ENCODE measurements at places on chromosomes 12 and 14.

GRCh38 chr14:51307551-51307950 lies 67.5 kb downstream of the TMX1 start:
- DNase-seq = no peak
- H3K4me1 ChIP-seq = no peaks in the 10 kb centered on the region
- H3K27me3 ChIP-seq = no peaks in the 10 kb centered on the region
- no peak overlapping the region for H3K4me3 ChIP-seq
- H3K36me3 ChIP-seq = no peaks in the 10 kb centered on the region

DNA sequence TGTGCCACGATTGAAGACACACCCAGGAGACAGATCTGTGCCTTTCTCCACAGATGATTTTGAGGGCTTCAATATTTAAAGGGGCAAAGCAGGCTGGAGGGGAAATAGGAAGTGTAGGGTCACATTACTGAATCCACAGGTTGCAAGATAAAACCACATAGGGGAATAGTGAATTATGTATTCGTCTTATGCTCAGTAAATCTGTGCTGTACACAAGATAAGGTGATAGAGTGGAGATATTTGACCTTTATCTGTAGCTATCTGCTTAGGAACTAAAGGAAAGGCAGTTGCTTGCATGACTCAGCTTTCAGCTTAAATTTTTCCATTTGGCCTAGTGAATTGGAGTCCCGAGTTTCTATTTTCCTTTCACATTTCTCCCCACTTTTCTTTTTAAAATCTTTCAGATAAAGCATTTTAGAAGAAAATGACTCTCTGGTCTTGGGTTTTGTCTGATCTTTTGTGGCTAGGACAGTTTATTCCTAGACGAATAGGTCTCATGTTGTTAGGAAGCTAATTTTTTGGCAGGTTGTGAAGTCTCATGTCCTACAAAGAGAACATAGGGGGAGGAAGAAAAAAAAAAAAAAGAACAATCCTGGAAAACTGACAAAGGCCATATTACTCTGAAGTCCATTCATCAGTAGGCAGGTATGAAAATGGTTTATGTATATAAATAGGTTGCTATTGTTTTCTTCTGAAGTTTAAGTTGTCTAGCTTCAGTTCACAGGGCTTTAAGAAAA lies 55.4 kb downstream of the FBXO33 start:
- H3K27me3 ChIP-seq = no peaks in the 10 kb centered on the region
- peaks cover 2% of the 10 kb centered on the region for H3K36me3 ChIP-seq
- no peak overlapping the region for H3K27ac ChIP-seq
- no peak overlapping the region for H3K4me3 ChIP-seq

DNA sequence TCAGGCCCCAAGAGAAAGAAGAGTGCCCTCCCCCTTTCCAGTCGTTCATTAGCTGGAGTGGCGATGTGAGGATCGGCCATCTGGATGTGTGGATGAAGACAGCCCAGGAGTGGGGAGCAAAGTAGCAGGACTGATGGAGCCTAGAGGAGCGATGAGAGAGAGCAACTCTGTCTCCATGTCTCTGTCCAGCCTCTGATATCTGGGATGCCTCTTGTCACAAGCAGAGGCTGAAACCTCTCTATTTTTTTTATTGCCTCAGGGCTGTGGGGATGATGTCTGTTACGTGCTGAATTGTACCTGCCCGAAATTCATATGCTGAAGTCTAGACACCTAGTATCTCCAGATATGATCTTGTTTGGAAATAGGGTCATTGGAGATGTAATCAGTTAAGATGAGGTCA lies 2.7 kb downstream of the SERPINA11 start:
- peaks cover 11% of the 10 kb centered on the region for H3K27me3 ChIP-seq
- no peaks in the 10 kb centered on the region for H3K4me1 ChIP-seq
- no peak overlapping the region for H3K27ac ChIP-seq
- no peak for DNase-seq

GRCh38 chr12:101598483-101598882 lies 3.7 kb downstream of the MYBPC1 start:
- no peak overlapping the region for H3K27ac ChIP-seq
- no peaks in the 10 kb centered on the region for H3K36me3 ChIP-seq
- peaks cover 3% of the 10 kb centered on the region for H3K27me3 ChIP-seq
- H3K4me1 ChIP-seq = no peaks in the 10 kb centered on the region
- no peak for DNase-seq

DNA sequence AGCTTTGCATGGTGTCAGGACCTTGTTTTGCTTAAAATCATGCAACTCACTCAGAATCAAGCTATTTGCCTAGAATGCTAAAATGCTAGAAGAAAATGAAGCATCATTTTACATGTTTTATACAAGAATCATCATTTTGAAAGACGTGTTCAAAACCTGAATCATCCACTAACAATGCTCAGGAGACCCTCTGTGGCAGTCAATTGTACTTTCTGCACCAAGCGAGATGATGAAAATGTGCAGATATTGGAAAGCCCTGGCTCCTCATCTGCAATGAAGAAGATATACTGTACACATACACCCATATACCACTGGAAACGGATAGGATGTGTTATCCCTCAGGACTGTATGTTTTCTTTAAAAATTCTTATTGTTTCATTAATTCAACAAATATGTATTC lies 92.7 kb downstream of the DYRK2 start:
- no peak overlapping the region for H3K4me3 ChIP-seq
- H3K27me3 ChIP-seq = no peaks in the 10 kb centered on the region
- H3K4me1 ChIP-seq = no peaks in the 10 kb centered on the region
- DNase-seq = no peak
- no peaks in the 10 kb centered on the region for H3K36me3 ChIP-seq
- no peak overlapping the region for H3K27ac ChIP-seq

DNA sequence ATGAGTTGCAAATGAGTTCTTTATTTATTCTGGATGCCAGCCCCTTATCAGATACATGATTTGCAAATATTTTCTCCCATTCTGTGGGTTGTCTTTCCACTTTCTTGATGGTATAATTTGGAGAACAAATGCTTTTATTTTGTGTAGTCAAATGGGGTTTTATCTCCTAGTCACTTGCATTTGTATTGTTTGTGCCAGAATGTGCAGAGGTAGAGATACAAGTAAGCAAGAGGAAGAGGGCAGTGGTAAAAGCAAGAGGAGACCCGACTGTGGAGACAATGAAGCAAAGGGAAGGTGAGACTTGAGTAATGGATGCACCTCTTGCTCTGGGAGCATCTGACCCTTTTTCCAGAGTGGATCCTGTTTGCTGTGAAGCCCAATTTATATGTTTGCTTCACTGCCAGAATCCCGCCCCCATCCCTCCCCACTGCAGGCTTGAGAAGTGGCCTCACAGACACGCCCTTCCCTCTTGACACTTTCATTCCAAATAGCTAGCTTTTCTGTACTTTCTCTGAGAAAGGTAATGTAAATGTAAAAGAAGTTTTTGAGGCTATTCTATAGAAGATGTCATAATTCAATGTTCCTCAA lies 786 bp upstream of the PFKM start:
- H3K27me3 ChIP-seq = no peaks in the 10 kb centered on the region
- DNase-seq = no peak
- H3K27ac ChIP-seq = no peak overlapping the region
- peaks cover 13% of the 10 kb centered on the region for H3K4me1 ChIP-seq
- H3K4me3 ChIP-seq = no peak overlapping the region
- no peaks in the 10 kb centered on the region for H3K36me3 ChIP-seq

DNA sequence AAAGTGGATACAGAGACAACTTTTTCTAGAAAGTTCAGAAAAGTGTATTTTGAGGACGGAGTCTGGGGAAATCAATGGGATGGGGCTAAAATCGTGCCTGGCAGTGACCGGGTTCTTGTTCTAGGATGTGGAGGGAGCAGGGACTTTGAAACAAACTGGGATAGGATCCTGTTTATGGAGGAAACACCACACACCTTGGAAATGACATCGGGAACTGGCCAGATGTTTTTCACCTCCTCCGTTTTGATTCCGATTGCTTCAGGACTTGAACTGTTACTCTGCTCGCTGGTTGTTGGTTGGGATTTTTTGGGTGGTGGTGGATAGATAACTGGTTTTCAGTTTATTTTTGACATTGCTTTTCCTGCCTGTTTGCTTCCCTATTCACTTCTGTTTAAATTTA lies 506 bp downstream of the EMP1 start:
- H3K36me3 ChIP-seq = no peaks in the 10 kb centered on the region
- no peak overlapping the region for H3K27ac ChIP-seq
- peaks cover 16% of the 10 kb centered on the region for H3K4me1 ChIP-seq
- DNase-seq = no peak
- H3K4me3 ChIP-seq = peak overlapping the region; percentile 62

GRCh38 chr14:104378698-104379113 lies 200.9 kb upstream of the C14orf180 start:
- H3K4me1 ChIP-seq = no peaks in the 10 kb centered on the region
- no peak overlapping the region for H3K27ac ChIP-seq
- no peak for DNase-seq
- no peak overlapping the region for H3K4me3 ChIP-seq

DNA sequence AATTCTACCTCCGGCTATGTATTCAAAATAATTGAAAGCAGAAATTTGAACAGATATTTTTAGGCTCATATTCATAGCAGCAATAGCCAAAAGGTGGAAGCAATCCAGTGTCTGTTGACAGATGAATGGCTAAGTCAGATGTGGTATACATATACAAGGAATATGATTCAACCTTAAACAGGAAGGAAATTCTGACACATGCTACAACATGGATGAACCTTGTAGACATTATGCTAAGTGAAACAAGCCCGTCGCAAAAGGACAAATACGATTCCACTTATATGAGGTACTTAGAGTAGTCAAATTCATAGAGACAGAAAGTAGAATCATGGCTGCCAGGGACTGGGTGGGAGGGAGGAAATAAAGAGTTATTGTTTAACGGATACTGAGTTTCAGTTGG lies 331.6 kb downstream of the PCNX1 start:
- DNase-seq = no peak
- H3K27ac ChIP-seq = no peak overlapping the region
- H3K4me3 ChIP-seq = no peak overlapping the region
- H3K36me3 ChIP-seq = no peaks in the 10 kb centered on the region

GRCh38 chr12:117025481-117026151 lies 73.6 kb downstream of the TESC start:
- peak; percentile 32 for DNase-seq
- H3K36me3 ChIP-seq = peaks cover 41% of the 10 kb centered on the region
- H3K27me3 ChIP-seq = no peaks in the 10 kb centered on the region
- no peak overlapping the region for H3K4me3 ChIP-seq
- no peak overlapping the region for H3K27ac ChIP-seq

GRCh38 chr14:81051547-81051946 lies 96.1 kb downstream of the TSHR start:
- H3K27ac ChIP-seq = no peak overlapping the region
- no peaks in the 10 kb centered on the region for H3K27me3 ChIP-seq
- no peaks in the 10 kb centered on the region for H3K4me1 ChIP-seq
- H3K4me3 ChIP-seq = no peak overlapping the region
- no peak for DNase-seq
- H3K36me3 ChIP-seq = no peaks in the 10 kb centered on the region

DNA sequence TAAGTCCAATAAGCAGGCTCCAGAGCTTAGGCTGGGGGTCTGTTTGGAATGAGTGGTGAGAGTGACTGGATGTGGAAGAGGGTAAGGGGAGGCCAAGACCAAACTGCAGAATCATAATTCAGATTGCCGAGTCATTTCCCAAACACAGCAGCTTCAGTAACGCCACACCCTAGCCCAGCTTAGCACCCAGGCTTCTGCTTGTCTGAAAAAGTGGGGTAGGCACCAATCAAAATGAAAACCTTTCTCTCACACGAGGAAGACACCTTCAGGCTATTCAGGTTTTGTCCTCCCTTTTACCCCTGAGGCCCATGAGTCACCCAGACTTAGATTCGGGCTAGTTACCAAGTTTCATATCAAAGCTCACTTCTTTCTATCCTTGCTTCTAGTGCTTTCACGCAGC lies 306.1 kb downstream of the DAD1 start:
- no peak overlapping the region for H3K4me3 ChIP-seq
- H3K27me3 ChIP-seq = no peaks in the 10 kb centered on the region
- no peak for DNase-seq
- no peaks in the 10 kb centered on the region for H3K4me1 ChIP-seq
- H3K27ac ChIP-seq = no peak overlapping the region
- H3K36me3 ChIP-seq = no peaks in the 10 kb centered on the region

DNA sequence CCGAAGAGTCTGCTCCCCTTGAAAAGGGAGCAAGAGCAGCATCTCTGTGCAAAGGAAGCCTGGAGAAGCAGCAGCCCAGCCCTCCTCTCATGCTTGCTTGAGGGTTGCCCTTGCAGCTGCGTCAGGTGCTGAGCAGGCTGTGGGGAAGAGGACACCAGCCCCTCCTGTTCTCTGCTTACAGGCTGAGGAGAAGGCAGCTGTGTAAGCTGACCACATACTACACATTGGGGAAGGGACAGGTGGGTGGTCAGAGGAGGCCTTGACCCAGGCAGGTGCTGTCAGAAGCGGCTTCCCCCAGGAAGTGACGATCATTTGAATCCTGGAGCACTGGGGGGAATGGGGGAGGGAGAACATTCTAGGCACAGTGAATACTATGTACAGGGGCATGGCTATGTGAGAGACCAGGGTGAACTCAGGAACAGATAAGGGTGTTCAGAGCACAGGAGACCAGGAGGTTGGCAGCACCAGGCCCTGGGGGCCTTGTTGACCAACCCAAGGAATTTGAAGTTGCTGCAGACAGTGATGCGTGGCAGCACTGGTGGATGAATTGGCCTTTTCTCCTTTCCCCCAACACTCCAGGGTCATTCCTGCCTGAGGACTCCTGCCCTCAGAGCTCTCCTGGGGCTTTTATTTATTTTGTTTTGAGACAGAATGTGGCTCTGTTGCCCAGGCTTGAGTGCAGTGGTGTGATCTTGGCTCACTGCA lies 2.7 kb upstream of the KLC1 start:
- H3K4me1 ChIP-seq = peaks cover 21% of the 10 kb centered on the region
- no peaks in the 10 kb centered on the region for H3K36me3 ChIP-seq
- H3K27ac ChIP-seq = no peak overlapping the region
- no peaks in the 10 kb centered on the region for H3K27me3 ChIP-seq
- DNase-seq = no peak
- H3K4me3 ChIP-seq = no peak overlapping the region

DNA sequence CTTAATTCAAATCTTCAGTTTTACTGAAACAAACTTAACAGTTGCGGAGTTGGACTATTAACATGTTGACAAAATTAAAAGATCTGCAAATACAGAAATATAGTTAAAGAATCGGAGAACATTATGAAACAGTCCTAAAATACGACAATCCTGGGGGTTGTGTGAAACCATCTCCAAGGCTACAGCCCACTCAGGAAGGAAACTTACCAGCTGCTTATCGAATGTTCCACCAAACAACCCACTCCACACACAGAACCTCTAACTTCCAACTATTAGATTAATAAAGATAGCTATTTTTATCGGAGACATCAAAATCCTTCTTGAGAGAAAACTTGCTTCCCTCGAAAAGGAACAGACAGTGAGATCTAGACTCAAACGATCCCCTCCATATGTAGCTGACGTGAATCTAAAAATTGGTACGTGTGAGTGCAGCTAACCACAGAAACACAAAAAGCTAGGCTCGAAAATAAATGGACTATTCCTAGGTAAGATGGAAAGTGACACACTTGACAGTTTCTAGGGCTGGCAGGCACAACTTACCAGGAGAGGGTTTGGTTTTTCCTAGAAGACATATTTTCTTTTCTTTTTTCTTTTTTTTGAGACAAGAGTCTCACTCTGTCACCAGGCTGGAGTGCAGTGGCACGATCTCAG lies 12.9 kb downstream of the VPS37B start:
- H3K4me3 ChIP-seq = no peak overlapping the region
- no peaks in the 10 kb centered on the region for H3K36me3 ChIP-seq
- no peak for DNase-seq
- H3K27ac ChIP-seq = peak overlapping the region; percentile 16
- peaks cover 27% of the 10 kb centered on the region for H3K4me1 ChIP-seq
